ENCODE measurements at places on chromosomes 5 and 9.

DNA sequence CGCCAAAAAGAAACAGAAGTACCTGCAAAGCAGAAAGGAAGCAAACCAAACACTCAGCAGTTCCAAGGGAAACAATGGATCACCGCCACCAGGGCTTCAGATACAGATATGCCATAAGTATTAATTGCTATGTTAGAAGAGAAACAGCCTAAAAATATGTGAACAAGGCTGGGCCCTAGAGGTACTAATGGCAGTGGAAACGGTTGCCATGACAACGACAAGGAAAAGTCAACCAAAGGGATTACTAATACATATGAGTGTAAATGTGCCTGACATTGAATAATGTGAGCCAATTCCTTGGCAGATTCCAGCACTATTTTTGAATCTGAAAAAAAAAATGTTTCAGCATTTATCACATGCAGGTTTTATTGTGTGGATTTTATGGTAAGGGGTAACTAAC lies 75.0 kb downstream of the CAVIN4 start:
- DNase-seq, result no peak

DNA sequence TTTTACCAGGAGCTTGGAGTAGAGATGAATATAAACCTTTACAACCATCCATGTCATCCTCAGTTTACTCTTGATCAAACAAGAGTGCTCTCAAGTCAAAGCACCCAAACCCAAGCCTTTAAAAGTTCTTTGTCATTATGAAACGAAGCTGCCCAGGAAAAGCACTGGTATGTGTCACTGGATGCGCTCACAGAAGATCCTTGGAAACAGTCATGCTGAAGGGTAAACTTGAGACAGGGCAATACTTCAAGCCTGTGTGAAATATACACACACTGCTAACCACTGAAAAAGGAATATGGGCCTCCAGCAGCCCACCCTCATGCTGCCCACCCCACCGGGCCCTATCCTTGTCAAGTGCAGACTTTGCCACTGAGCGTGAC lies 84.5 kb downstream of the PRRT1B start:
- no peak for DNase-seq

- no peak for DNase-seq
These were observed 561.1 kb downstream of the KCTD16 start for GRCh38 chr5:144731786-144732185.

DNA sequence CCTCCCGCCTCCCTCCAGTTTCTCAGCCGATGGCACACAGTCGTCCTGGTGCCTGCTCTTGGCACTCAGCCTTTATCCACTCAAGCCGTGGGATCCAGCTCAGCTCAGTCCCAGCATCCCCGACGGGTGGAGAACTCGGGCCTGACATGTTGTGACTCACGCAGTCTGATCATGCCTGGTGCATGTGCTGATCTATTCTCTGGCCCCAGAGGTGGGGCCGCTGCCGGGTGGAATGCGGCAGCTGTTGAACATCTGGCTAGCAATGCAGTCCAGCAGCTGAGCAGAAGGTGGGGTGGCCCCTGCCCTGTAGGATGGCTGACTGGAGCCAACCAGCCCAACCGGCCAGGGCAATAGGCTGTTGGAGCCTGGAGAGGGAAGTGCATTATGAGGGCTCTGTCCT lies 1.7 kb upstream of the AIF1L start:
- DNase-seq, result no peak

DNA sequence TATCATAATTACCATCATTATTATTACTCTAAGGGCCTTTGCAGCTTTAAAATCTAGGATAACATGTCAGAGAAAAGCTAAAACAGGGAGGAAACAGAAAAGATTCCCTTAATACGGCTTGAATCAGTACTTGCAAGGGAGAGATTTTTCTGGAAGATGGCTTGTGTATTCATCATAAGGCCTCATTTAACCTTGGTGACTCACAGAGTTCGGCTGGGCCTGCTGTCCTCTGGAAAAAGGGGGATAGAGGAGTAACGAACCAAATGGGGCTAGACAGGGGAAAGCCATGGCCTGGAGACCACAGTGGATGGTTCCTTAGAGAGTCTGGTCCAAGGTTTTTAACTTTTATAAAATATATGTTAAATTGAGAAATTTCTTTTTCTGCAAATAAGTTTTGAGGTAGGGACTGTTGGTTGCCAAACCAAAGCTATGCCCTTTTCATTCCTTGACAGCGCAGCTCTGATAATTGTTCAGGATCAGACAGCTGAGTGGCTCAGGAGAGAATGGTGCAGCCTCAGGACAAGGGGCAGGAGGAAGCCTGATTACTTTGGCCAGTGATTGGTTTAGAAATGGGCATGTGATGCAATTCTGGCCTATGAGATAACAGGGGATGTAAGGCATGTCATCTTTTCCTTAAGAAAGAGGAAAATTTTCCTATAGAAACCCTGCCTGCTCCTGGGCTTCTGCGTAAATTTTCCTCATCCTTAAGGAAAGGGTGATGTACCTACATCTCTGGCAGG lies 25.6 kb upstream of the GSN start:
- DNase-seq, result no peak

All from T1000 (cell line).